ENCODE measurements at places on chromosomes 12 and 14. TPM values are rescaled to one million over a fixed set of nuclear protein-coding genes. Genes with fewer than 3 reads are reported as not detected.

BEST3 gene
- 0.18 TPM for total RNA-seq

RIPK3 gene
- 5.1 TPM for total RNA-seq

HOXC12 gene
- not detected for total RNA-seq

SMOC1 gene
- 0.78 TPM for total RNA-seq

MFAP5 gene
- total RNA-seq: not detected

- no peak for DNase-seq
Measured at GRCh38 chr14:33352821-33353220, 414.1 kb downstream of the NPAS3 start.

- DNase-seq: no peak
Measured at GRCh38 chr12:117023998-117024960, 74.9 kb downstream of the TESC start.

DNA sequence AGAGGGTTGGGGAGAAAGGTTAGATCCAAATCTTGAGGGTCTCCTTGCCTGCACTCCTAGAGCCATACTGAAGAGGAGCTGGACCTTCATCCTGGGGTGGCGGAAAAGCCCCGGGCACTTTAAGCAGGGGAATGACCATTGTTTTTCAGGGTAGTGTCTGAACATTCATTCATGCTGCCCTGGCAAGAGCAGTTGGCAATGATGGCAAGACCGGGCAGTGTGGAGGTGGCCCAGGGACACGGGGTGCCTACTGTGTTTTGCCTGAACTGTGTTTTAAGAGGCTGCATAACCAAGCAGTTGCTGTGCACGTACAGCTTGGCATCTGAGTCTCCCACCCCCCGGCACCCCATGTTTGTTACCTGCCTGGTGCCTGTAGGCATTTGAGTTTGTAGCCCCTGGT, 14.7 kb downstream of the TPCN1 start:
- no peak for DNase-seq

DNA sequence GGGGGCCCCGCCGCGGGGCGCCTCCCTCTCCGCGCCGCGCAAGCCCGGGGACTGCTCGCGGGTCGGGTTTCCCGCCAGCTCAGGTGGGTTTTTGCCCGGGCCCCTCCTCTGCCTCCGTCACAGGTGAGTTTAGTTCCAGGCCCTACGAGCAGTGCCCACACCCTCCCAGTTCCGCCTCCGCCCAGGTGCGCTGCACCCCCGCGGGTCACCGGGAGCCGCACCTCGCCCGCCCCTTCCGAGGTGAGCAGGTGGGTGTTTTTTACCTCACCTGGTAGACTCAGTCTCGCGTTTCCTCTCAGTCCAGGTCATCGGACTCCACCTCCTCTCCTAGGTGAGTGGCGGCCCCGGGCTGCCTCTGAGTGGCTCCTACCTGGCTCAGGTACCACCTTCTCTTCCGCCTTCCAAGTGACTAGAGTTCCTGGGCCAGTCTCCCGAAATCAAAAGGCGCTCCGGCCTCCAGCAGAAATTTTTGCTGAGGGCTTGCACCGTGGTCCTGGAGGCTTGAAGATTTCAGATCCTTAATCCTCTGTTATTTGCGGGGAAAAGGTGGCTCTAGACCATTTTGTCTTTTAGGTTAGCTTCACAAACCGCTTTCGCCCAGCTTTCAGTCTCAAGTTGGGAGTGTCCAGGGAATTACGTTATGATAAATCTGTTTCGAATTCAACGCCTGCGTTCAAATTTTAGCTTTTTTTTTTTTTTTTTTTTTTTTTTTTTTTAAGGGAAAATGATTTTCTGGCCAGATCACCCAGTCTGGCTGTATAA, at the start of gene TMEM30B:
Gene TMEM30B (minus strand): TSS at position 153 of the 762 bp plus-strand sequence. CDS start 191 bp downstream, outside the sequence.
- DNase-seq: no peak

GRCh38 chr14:85752175-85752574, 222.2 kb downstream of the FLRT2 start:
- DNase-seq: peak; percentile 32

GRCh38 chr14:103204852-103205540, 81.7 kb downstream of the TNFAIP2 start:
- DNase-seq: no peak

DNA sequence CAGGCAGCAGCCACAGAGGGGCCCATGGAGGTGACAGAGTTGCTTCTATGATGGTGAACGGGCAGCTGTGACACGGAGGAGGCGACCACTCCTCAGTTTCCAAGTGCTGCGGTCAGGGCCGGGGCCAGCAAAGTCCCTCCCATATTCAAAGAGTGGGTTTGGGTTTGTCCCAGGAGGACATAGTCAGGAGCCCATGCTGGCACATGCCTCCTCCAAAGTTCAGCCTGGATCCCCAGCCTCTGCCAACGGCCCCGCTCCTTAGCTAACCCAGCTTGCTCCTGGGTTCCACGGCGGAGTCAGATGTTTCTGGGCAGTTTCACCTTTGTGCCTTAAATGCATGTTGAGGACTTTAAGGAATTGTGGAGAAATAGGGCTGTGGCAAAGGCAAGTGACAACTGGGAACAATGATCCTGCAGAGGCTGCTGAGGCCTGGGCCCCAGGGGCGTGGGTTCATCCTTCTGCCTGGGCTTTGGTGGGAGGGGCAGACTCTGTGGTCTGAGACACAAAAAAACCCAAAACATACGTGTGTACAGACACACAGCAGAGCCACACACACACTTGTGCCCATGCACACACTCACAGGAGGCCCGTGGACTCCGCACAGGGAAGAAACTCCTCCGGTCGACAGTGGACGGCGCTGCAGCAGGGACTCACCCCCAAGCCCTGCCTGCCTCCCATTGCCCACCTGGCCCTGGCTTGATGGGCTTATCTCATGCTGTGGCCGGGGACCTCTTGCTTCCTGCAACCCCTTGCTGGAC, 399.4 kb downstream of the TMEM121 start:
- no peak for DNase-seq

GRCh38 chr12:57727758-57728395, 10.7 kb downstream of the AGAP2 start:
- no peak for DNase-seq

GRCh38 chr12:20549108-20549719, 145.9 kb upstream of the SLCO1C1 start:
- DNase-seq: peak; percentile 80

- DNase-seq: peak; percentile 70
Measured at GRCh38 chr12:121124402-121125109, 8.1 kb upstream of the P2RX7 start.
